ENCODE measurements at places on chromosomes 13 and 19.

DNA sequence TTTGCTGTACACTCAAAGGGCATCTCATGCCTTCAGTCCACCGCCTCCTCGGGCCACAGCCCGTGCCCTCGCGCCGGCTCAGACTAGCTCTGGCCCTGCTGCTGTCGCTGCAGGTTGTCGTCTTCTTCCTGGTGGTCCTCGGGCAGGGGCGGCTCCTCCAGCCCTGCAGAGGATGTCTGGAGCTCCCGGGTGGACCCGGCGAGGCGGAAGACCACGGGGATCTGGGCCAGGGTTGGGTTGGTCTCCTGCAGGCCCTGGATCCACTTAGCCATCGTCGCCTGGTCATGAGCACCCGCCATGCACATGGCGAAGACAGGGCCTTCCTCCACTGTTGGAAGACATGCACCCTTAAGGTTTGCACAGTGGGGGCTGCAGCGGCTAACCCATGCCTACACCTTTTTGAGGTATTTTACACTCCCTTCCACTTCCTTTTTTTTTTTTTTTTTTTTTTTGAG, 489 bp upstream of the ZNF653 start:
- DNase-seq, result no peak

DNA sequence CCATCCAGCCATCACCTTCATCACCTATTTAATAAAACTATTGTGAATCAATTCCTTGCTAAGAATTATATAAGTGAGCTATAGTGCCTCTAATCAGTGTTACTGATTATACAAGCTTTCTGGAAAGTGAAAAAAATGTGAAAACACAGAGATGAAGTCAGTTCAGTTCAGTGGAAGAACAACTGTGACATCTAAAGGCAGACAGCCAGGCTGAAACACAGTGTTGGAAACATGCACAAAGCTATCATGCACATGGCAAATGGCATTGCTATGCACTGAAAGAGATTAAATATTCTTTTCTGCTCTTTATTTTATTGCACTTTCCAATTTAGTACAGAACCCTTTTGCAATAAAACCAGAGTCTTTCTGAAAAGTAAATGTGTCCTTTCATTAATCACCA, 294.0 kb downstream of the RBM26 start:
- DNase-seq, result no peak

DNA sequence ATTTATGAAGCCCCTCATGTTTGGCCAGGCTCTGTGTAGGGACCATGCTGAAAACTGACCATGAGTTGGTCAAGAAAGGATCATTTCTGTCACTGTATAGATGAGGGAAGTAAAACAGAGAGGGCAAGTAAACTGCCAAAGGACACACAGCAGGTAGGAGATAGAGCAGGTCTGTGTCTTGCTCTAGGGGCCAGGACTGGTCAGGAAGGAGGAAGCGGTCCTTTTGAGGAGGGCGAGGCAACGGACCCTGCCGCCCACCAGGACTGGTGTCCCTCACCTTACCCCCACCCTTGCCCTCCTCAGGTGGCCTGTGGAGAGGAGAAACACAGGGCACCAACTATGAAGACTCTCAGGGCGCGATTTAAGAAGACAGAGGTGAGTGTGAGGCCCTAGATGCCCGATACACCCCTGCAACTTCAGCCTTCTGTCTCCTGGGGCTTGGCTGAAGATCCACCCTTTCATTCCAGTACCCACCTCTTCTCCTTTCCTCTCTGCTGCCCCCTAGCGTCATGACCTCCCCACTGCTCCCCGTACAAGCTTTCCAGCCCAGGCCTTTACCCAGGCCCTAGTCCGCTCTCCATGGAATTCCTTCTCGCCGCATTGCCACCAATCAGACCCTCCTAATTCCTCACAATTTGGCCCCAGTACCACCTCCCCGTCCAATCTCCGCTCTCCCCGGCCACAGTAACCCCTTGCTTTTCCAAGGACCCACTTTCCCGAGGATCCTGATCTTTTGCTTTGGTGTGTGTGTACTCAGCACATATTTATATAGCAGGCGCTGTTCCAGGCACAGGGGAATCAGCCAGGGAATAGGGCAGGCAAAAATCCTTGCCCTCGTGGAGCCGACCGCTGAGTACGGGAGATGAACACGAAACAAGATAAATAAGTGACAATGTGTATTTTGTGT, 3.9 kb downstream of the ANKRD24 start:
- DNase-seq, result peak; percentile 34

DNA sequence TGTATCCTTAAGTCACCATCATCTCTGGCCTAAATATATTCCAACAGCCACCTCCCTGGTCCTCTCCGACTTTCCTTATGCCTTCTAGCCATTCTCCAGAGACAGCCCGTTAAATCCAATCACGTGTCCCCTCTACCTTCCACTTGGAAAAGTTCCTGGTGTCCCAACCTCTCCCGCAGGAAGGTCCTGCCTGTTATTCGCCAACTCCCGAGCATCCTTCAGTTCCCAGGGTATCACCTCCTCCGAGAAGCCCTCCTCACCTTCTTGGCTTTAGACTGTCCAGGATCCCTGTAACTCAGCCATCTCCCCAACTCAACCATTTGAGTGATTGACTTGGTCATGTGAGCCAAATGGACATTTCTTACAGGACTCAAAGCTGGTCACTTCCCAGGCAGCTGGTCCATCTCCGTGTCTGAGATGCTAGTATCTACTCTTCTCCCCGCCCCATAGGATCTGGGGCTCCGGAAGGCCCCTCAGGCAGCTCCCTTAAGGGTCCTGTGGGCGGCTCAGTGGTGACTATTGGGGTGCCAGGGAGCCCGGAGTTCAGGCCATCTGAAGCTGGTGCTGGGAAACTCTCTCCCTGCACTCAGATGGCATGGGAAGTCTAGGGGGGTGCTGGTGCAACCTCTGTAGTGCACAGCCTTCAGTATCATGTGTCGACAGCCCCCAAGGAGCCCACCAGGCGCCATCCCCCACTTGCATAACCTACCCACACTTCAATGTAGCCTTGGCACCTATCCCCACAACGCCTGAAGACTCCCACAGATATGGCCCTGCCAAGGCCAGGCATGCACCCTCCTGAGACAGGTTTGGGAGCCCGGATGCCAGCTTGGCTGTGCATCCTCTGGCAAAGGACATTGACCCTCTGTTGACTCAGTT, 27.9 kb upstream of the NANOS3 start:
- no peak for DNase-seq

DNA sequence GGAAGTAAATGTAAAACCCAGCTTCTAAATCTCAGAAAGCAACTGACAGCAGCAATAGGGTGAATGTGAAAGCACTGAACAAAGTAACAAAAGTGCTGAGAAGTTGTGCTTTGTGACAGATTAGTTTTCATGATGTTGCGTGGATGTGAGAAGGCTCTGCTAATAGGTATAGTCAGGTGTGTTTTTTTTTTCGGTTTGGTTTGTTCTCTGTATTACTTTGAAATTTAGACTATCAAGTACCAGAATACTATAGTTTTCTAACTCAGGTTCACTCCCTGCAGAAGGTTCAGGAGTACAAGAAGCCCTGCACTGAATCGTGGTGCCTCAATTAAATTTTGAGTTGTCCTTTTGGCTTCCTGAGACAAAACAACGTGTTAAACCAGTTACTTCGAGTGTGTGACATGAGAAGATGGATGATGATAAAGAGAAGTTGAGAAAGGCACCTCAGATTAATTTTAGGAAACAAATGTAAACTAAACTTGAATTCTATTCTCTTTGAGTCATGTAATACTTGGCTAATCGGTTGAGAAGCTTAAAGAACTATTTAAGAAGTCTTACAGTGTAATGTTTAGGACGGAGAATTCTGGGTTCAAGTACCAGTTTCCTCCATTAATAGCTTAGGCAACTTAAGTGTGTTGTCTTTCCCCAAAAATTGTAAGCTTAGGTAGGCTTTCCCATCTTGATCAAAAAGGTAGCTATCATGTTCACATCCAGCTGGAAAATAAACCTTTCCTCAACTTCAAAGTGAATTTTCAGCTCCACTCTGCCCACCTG, 10.3 kb downstream of the MIR17HG start:
- DNase-seq, result no peak

DNA sequence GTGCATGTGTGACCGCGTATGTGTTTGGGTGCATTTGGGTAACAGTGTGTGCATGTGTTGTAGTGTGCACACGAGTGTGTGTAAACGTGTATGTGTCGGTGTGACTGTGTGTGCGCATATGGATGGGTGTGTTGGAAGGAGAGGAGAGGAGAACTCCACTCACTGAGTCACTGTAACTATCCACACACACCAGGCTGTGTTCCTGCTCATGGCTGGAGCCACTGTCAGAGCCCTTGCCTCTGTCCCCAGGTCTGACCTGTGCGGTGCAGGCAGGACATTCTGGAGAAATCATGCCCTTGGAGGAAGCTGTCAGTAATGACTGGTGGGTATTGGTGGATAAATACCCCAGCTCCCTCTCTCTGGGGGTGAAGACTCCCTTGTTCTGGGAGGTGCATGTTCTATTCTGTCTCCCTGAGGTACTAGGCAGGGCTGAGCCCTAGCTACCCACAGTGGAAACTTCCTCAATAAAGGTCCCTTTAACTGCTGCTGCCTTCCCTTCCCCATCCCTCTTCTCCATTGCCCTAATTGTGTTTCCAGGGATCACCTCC, 48.4 kb downstream of the CYP4F22 start:
- DNase-seq, result no peak

DNA sequence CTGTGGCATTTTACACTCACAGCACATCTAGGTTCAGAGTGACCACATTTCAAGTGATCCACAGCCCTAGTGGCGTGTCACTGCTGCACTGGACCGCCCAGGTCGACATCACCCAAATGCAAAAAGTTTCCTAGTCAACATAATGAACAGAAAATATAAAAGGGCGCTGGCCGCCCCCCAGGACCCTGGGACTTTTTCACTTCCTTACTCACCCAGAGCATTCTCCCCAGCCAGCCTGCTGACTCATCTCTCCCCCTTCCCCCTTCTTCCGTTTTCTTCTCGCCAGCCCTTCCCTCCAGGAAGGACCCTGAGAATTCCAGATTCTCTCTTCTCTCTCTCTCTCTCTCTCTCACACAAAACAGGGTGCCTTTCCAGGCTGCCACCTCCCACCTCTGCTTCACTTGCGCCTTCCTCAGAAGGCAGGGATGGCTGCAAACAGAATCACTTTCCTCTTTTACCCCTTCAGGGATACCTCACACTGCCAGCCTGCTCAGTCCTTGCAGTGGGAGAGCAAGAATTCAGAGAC, 21.0 kb upstream of the GRWD1 start:
- DNase-seq, result no peak

- DNase-seq, result no peak
Observed at GRCh38 chr13:107512551-107512950, 702.8 kb downstream of the LIG4 start.

DNA sequence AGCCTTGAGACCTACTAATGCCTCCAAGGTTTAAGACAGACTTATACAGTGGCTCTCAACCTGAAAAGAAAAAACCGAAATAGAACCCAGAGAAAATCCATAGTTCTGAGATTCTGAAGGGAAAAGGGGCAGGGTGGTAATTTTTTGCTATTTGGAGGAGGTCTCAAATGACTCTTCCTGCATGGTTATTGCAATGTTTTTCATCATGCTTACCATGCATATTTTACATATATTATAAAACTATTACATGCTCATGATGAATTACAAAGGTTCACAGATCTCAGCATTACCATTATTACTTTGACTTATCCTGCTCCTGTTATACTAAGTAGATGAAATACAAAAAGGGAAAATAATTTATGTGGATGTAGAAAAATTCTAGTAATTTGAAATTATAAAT, 47.6 kb downstream of the N4BP2L2 start:
- peak; percentile 40 for DNase-seq

GRCh38 chr13:25683662-25684370, 312.0 kb downstream of the ATP8A2 start:
- DNase-seq, result no peak

GRCh38 chr13:48188131-48188530, 44.9 kb upstream of the ITM2B start:
- no peak for DNase-seq

GRCh38 chr13:101875717-101876393, 423.4 kb downstream of the ITGBL1 start:
- DNase-seq, result no peak

DNA sequence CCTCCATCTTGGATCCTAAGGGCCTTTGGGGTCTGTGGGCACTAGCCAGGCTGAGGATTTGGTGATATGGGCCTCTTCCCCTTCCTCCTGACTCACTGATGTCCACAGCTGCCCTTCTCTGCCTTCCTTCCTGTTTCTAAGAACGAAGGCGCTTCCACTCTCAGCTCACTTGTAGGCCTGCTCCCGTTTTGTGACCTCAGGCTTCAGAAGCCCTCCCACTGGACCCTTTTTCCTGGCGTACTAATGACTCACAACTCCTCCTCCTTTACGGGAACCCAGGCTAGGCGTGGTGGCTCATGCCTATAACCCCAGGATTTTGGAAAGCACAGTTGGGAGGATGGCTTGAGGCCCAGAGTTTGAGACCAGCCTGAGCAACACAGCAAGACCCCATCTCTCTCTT, 55.6 kb downstream of the TMED1 start:
- DNase-seq, result no peak

DNA sequence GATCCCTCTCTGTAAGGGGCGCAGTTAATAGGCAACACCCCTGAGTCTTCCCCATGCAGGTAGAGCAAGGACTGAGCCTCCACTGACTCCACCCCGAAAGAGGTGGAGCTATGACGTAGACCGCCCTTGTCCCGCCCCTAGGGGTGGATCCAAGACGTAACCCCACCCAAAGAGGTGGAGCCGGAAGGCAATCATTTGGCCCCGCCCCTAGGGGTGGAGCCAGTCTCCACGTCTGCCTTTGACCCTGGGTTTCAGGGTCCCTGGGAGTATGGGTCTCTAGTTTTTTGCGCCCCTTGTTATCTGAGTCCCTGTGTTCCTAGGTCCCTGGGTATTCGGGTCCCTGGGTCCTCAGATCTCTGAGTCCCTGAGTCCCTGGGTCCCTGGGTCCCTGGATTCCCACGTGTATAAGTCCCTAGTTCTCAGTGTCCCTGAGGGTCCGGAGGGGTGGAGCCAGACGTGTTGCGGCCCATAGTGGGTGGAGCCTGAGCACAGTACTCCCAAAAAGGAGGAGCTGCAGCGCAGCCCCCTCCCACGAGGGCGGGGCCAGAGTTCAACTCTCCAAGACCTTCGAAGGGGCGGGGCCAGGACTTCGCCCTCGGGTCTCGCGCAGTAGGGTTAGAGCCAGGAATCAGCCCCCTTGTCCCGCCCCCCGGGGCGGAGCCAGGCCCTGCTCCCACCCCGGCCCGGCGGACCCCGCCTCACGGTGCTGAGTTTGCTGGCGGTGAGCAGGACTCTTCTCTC, 5.3 kb downstream of the DENND1C start:
- DNase-seq, result peak; percentile 93

- DNase-seq, result no peak
Observed at GRCh38 chr13:74015137-74015536, 119.1 kb downstream of the KLF12 start.

DNA sequence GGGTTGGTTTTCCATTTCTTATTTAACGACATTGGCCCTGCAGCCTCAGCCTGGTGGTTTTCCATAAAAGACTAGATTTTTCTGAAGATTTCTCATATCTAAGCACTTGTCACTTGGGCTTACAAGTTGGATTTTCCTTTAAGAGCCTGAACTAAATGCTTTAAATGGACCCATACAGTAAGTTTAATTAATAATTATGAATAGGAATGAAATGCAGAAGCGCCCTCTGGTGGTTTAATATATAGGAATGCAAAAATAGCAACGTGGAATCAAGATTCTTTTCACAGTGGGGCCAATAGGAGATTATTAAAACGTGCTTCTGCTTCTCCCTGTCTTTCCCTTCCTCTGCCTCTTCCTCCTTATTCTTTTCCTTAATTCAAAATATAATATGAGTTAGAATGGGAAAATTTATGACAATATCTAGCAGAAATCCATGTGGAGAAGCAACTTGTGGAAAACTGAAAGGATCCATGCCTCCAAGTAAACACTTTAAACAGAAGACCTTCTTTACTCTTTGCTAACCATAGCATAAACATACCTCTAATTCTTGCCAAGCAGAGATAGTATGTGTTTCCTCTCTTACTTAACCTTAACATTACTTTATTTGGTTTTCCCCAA, 324.0 kb downstream of the GPC5 start:
- DNase-seq, result peak; percentile 28

- no peak for DNase-seq
Observed at GRCh38 chr13:69450245-69450644, 657.4 kb upstream of the ATXN8OS start.
